Gastroesophageal sphincter (tissue), 4 donors: ENCODE measurements at places on chromosomes 5 and 9.

GRCh38 chr9:110095161-110095595, 112.8 kb downstream of the C9orf152 start:
- H3K4me1 ChIP-seq: no peaks in the 10 kb centered on the region
- H3K27me3 ChIP-seq: no peaks in the 10 kb centered on the region
- H3K27ac ChIP-seq: no peak overlapping the region
- no peak for ATAC-seq

- H3K4me1 ChIP-seq: no peaks in the 10 kb centered on the region
- no peaks in the 10 kb centered on the region for H3K27me3 ChIP-seq
- no peaks in the 10 kb centered on the region for H3K36me3 ChIP-seq
- H3K27ac ChIP-seq: no peak overlapping the region
Measured at GRCh38 chr5:25540628-25541027, 895.9 kb upstream of the CDH10 start.

DNA sequence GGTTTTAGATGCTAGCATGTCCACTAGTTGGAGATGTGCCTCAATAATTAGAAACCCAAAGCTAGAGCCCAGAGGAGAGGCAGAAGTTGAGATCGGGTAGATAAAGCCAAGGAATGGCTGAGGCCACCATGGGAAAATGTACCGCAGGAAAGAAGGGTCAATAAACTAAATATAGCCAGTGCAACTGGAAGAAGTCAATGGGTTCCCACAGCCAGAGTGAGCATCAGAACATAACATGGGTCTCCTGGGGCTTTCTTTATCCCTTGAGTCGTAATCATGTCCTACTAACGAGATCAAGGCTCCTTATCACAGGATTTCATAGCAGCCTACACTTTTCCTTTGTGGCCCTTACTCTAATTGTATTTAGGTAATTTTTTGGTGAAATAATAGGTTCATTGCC, 61.7 kb downstream of the FRMD3 start:
- no peak overlapping the region for H3K27ac ChIP-seq
- H3K36me3 ChIP-seq: no peaks in the 10 kb centered on the region
- no peak for ATAC-seq
- H3K4me1 ChIP-seq: peaks cover 8% of the 10 kb centered on the region

- H3K27me3 ChIP-seq: no peaks in the 10 kb centered on the region
- H3K27ac ChIP-seq: no peak overlapping the region
- no peak for ATAC-seq
- no peak overlapping the region for H3K4me3 ChIP-seq
Measured at GRCh38 chr9:91151718-91152095, 210.0 kb downstream of the AUH start.

DNA sequence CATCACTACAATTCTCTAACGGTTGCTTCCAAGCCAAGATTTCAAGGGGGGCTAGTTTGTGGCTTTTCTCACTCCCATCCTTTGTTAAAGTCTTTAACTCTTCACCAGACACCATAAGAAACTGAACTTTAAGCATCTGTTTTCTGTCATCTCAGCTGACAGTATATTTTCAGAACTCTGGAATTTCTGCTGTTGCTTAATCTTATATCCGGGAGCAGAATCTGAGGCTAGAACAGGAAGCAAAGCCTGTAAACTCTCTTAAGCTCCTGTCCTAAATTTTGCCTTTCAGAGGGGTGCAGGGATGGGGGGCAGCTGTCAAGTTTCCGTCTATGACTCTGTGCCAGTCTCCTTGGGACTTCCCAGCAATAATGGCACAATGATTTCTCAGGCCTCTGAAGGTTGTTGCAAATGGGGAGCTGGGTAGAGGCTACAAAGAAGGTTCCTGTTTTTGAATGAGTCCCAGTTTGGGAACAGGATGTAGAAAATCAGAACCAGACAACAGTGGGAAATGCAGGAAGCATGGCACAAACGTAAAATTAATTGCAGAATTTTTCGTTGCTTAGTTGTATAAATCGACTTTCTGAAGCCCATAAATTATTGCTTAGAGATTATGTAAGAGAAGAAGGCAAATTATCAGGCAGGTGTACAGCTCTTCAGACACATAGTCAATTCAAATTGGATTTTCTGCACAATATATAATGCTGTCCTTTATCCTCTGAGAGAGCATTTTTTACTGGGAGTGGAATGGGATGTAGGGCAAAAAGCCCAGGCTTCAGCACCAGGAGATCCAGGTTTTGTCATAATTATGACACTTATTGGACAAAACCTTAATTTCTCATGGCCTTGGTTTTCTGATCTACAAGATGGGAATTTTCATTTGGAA, 430.9 kb downstream of the DMAC1 start:
- peak overlapping the region; percentile 23 for H3K27ac ChIP-seq
- ATAC-seq: peak; percentile 43
- no peak overlapping the region for H3K4me3 ChIP-seq

GRCh38 chr5:14436801-14437542, 144.6 kb upstream of the OTULINL start:
- H3K27me3 ChIP-seq: no peaks in the 10 kb centered on the region
- H3K36me3 ChIP-seq: no peaks in the 10 kb centered on the region
- no peak overlapping the region for H3K4me3 ChIP-seq
- H3K4me1 ChIP-seq: peaks cover 31% of the 10 kb centered on the region
- H3K27ac ChIP-seq: no peak overlapping the region

- H3K27ac ChIP-seq: no peak overlapping the region
- ATAC-seq: no peak
- no peaks in the 10 kb centered on the region for H3K4me1 ChIP-seq
- no peaks in the 10 kb centered on the region for H3K27me3 ChIP-seq
Measured at GRCh38 chr5:129114539-129115193, 20.1 kb downstream of the ISOC1 start.

DNA sequence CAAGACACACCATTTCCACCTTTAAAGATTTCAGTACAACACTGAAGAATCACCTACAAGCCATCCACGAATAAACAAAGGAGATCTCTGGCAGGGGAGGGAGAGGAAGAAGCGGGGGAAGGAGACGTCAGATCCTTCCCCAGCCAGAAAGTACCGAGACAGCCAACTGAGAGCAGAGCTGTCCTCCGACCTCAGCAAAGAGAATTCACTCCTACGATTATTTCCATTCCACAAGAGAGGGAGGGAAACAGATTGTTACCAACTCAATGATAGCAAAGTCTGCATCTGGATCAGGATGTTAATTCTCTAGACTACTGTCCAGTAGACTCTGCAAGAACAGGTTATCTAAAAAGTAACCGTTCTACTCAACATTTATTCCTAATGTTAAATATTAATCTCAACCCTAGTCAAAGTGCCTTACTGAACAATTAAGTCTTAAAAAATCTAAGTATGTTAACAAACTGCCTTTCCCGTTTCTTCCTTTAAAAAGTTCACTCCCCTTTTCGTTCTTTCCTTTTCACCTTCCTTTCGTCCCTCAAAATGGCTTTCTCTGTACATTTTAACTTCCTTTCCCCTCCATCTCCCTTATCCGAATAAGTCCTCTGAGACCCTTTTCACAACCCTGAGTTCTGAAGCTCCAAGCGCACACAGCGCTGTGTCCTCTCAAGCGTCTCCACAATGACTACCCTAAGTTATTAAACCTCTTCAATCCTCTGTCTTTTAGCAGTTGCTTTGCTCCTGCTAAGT, 1.4 kb downstream of the CHD1 start:
- peak overlapping the region; percentile 99 for H3K27ac ChIP-seq
- peaks cover 34% of the 10 kb centered on the region for H3K36me3 ChIP-seq
- no peak for ATAC-seq
- H3K4me3 ChIP-seq: peak overlapping the region; percentile 75
- H3K4me1 ChIP-seq: peaks cover 73% of the 10 kb centered on the region

DNA sequence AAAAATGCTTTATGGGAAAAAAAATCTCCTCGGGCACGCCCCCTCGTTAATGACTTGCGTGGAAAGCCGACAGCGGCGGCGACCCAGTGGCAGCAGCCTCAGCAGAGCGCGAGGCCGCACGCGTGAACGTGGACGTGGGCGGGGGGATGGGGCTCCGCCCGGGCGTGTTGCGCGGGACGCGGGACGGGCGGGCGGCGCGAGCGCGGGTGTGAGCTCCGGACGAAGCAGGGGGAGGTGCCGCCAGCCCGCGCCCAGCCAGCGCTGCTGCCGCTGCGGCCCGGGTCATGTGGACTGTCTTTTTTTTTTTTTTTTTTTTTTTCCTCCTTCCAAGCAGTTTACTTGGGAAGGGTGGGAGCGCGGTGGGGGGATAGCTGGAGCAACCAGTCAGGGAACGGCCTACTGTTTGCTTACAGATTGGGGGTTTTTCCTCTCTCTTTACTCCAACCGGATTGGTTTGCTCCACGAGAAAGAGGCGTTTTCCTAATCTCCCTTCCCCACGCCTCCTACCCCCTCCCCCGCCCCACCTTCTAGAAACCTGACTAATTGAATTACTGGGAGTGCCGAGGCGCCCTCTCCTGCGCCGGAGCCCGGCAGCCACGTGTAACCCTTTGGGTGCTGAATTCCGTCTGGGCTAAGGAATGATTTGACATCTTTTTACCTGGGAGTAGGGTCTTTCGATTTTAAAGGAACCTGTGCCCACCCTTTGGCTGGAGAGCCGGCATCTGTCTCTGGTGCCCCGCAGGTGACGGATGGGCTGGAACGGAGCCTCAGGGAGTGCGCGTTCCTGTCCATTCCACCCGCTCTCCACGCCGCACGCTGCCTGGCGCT, 1.7 kb upstream of the EFNA5 start:
- H3K4me1 ChIP-seq: no peaks in the 10 kb centered on the region
- peak overlapping the region; percentile 74 for H3K27ac ChIP-seq
- peaks cover 50% of the 10 kb centered on the region for H3K27me3 ChIP-seq
- peak overlapping the region; percentile 42 for H3K4me3 ChIP-seq
- peak; percentile 81 for ATAC-seq
- H3K36me3 ChIP-seq: no peaks in the 10 kb centered on the region
